Stimulated activated CD4-positive, alpha-beta T cell treated with anti-CD3 and anti-CD28 coated beads, Interleukin-15, amount 100 ng/mL, for 48 hours (primary cell): ENCODE measurements at places on chromosomes 4 and X.

GRCh38 chr4:9921326-9921725, 100.0 kb downstream of the SLC2A9 start:
- DNase-seq: no peak

DNA sequence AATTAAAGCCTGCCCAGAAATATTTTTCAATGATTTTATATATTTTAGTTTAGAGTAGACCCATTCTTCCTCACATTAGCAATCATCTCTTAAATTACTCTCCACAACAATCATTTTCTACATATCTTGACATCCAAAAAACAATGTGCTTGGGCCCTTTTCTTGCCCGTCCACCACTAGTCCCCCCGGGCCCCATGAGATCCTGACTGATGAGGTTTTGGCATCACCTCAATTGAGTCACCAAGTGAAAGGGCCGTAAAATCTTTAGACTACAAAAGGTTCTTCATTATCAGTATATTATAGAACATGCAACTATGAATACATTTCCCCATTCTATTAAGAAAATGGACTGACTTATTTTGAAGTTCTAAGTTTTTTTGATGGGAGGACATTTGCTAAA, 4.0 kb upstream of the CDKL2 start:
- no peak for DNase-seq

DNA sequence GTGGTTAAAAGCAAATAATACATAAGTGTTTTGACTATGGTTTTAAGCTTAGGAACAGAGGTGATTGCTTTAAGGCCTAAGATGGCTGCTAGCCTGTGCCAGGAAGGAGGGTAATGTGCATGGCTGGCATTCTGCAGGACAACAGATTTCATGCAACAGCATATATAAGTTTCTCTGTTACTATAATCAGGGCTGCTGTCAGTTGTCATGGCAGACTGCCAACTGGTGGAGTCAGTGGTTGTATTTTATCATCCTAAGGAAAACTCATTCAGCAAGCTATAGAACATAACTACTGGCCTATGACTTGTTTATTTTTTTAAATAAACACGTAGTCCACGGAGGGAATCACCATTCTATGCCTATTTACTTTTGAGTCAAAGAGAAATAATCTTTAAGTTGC, 77.7 kb upstream of the DCAF8L1 start:
- DNase-seq: no peak

- no peak for DNase-seq
Observed at GRCh38 chr4:26331380-26331950, 10.7 kb downstream of the RBPJ start.

GRCh38 chrX:149909324-149910177, 19.8 kb upstream of the HSFX4 start:
- no peak for DNase-seq

- no peak for DNase-seq
Observed at GRCh38 chrX:47707031-47707780, 48.2 kb upstream of the UXT start.

GRCh38 chrX:13721371-13721770, 13.0 kb downstream of the TRAPPC2 start:
- DNase-seq: no peak

- no peak for DNase-seq
Observed at GRCh38 chr4:15805583-15806517, 27.7 kb downstream of the CD38 start.

GRCh38 chr4:8228319-8229250, 29.5 kb downstream of the SH3TC1 start:
- DNase-seq: peak; percentile 79
